ENCODE measurements at places on chromosomes 12 and 14.

- DNase-seq, result no peak
Measured at GRCh38 chr14:21749306-21749868, 75.8 kb upstream of the OR4E1 start.

GRCh38 chr12:3263282-3263681 lies 186.1 kb downstream of the TSPAN9 start:
- DNase-seq, result no peak

- no peak for DNase-seq
Measured at GRCh38 chr14:71304690-71305089, 397.4 kb downstream of the PCNX1 start.

DNA sequence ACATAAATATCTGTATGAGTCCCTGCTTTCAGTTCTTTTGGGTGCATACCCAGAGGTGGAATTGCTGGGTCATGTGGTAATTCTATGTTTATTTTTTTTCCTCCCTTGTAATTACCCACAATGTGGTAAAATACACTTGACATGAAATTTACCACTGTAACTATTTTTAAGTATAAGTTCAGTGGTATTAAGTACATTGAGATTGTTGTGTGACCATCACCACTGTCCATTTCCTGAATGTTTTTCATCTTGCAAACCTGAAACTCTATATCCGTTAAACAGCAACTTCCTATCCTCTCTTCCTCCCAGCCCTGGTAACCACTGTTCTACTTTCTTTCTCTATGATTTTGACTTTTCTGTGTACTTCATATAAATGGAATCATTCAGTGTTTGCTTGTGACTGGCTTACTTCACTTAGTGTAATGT lies 51.4 kb downstream of the BORCS5 start:
- DNase-seq, result no peak

GRCh38 chr12:132006056-132006680 lies 56.4 kb downstream of the EP400 start:
- DNase-seq, result no peak

- peak; percentile 97 for DNase-seq
Measured at GRCh38 chr12:93135286-93136239, 206.5 kb upstream of the EEA1 start.

GRCh38 chr12:66648033-66648735 lies 30.7 kb downstream of the GRIP1 start:
- DNase-seq, result no peak

GRCh38 chr14:75844486-75844885 lies 137.3 kb downstream of the TGFB3 start:
- DNase-seq, result no peak

- no peak for DNase-seq
Measured at GRCh38 chr14:54570631-54571415, 3.9 kb downstream of the SAMD4A start.

DNA sequence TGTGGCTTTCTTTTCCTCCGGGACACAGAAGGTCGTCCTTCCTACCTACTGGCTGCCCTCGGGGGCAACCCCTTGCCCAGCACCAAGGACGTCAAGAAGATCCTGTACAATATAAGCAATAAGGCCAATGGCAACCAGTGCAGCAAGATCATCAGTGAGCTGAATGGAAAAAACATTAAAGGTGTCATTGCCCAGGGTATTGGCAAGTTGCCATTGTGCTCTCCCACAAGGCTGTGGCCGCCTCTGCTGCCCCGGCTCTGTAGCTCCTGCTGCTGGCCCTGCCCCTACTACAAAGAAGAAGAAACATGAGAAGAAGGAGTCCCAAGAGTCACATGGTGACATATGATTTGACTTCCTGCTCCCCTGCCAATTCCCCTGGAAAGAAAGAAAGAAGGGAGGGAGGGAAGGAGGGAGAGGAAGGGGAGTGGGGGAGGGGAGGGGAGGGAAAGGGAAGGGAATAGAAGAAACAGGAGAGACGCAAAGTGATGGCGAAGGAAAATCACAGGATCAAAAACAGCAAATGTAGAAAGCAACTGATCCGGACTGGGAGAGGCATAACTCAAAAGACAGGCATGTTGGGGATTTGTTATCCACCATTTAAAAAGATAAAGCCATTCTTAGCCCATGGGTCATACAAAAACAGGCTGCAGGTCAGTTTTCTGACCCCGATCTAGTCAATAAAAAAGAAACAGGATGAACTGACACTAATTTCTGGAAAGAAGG lies 61.3 kb upstream of the RESF1 start:
- peak; percentile 69 for DNase-seq

- DNase-seq, result no peak
Measured at GRCh38 chr14:49637534-49638078, 2.6 kb upstream of the DNAAF2 start.

GRCh38 chr14:35407306-35407630 lies 2.7 kb upstream of the NFKBIA start:
- DNase-seq, result no peak

- DNase-seq, result no peak
Measured at GRCh38 chr12:23423097-23423687, 526.3 kb downstream of the SOX5 start.

DNA sequence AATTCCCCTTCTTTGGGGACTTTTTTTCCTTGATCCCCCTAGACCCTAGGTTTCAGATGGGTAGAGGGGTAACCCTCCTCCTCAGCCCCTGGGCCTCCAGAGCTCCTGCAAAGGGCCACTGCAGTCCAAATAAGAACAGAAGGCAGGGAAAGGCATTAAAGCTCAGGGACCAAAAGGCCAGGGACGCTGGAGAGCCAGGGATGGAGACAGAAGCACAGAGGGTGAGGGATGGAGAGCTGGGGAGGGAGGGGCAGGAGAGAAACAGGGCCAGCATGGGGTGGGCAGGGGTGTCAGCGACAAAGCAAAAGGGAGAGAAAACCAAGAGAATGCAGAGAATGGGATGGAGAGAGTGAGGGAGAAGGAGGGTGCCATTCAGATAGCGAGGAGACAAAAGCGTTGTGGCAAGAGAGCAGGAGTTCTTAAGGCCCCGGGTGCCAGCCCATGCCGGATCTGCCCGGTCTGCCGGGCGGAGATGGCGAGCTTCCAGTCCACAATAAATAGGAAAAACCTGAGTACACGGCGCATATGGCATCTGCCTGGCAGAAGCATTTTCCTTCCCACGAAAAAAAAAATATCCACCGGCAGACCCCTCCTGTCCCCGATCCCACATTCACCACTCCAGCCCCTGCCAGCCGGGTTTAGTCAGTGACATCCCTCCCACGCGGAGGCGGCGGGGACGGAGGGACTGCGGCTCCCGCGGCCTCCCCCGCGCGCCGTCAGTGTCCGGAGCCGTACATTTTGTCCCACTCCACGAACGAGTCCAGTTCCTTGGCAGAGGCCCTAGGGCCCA lies 28.6 kb downstream of the FIGNL2 start:
- peak; percentile 56 for DNase-seq

DNA sequence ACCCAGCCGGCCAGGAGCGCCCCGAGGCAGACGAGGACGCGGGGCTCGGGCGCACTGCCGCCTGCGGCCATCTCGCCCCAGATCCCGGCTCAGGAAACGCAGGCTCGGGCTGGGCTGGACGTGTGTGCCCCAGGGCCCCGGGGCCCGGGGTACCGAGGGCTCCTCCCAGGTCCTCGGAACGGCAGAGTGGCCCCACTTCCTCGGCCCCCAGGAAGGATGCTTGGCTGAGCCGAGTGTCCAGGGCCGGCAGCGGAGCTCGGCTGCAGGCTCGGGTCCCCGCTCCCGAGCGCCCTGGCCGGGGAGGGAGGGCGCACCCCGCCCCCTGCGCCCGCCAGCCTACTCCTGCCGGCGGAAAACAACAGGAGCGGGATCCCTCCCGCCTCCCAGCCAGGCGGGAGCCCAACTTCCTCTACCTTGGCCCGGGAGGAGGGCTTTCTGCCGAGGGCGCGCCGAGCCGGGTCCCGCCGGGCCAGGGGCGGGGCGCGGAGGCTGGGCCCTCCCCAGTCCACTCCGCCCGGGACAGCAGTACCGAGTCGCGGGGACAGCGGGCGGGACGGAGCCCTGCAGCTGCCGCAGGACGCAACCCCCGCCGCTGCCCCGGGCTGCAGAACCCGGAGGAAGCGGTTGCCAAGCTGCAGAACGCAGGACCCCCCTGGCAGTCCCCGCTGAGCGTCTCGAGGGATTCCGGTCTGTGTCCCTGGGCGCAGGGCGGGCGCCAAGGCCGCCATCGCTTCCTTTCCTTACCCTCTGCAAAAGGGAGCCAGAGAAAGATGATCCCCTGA lies at the start of gene VSIG10:
TSS of gene VSIG10 (minus strand) at position 411 of the 782 bp plus-strand sequence. CDS start at position 71, 340 bp downstream.
- DNase-seq, result peak; percentile 41

- no peak for DNase-seq
Measured at GRCh38 chr14:105508601-105509000, 17.6 kb downstream of the TEDC1 start.

- DNase-seq, result no peak
Measured at GRCh38 chr12:108356835-108357806, 18.0 kb upstream of the CMKLR1 start.

- DNase-seq, result no peak
Measured at GRCh38 chr12:104275689-104276088, 27.9 kb upstream of the EID3 start.

- DNase-seq, result no peak
Measured at GRCh38 chr12:99079811-99080210, 434.7 kb downstream of the APAF1 start.

- DNase-seq, result no peak
Measured at GRCh38 chr12:123952037-123952436, 20.6 kb downstream of the CCDC92 start.

GRCh38 chr12:48017921-48018617 lies 13.8 kb upstream of the COL2A1 start:
- DNase-seq, result no peak

DNA sequence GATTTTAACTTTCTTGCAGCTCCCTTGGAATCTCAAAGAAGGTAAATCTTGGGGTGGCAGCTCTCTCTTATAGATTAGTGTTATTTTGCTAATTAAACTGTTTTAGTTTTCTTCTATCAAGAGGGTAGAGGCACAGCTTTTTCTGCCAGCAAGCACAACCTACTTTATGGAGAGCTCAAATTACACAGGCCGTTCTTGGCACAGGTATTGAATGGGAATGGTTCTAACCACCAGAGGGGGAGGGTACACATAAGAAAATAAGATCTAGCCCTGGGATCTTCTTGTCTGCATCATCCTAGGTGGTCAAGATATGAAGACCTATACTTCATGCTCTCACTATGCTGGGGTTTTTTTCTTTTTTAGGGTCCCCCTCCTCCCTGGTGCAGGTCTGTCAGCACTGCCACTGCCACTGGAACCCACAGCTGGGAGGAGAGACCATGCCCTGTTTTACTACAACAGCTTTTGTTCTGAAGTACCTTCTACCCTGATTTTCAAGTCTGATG lies 48.6 kb upstream of the STAC3 start:
- DNase-seq, result peak; percentile 69

- DNase-seq, result no peak
Measured at GRCh38 chr14:83425138-83425537, 1891.5 kb upstream of the SEL1L start.

GRCh38 chr12:48999371-49000131 lies at the start of gene DDN:
Gene DDN, minus strand, starts transcription at chr12:48999375. Its CDS starts 88 bp downstream, at chr12:48999287.
- no peak for DNase-seq

DNA sequence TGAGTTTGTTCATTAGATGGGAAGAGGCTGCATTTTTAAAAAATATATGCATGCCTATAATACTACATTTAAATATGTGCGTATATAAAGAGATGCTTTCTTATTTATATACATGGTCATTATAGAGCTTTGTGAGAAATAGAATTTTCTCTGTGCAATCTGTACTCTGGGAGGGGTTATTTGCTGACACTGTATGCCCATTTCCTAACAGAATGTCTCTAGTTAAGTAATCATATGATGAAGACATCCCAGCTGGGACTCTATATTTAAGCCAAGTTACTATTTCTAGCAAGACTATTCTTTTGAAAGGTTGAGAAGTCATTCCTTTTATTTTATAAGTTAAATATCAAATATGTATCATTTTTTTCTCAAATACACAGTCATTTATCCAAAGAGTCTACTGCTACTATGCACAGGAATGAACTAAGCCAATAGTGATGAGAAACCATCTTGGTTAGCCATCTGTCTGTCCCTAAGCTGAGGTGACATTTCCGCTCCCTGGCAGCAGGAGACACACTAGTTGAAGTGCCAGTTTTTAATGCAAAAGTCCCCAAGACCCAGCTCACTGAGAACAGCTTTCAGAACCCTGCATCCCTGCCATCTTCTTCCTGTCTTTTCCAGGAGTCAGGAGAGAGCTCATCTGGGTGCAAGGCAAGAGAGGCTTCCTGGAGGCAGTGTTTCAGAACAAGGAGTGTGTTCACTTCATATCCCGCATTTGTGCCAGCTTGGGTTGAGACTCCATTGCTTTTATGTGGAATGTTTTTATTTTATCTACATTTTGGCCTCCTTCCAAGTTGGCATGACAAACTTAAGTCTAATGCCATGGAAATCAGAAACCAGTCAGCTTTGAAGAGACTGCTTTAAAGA lies 69.5 kb downstream of the TMEM132C start:
- peak; percentile 1 for DNase-seq

- DNase-seq, result no peak
Measured at GRCh38 chr12:105986779-105987684, 151.7 kb downstream of the NUAK1 start.

DNA sequence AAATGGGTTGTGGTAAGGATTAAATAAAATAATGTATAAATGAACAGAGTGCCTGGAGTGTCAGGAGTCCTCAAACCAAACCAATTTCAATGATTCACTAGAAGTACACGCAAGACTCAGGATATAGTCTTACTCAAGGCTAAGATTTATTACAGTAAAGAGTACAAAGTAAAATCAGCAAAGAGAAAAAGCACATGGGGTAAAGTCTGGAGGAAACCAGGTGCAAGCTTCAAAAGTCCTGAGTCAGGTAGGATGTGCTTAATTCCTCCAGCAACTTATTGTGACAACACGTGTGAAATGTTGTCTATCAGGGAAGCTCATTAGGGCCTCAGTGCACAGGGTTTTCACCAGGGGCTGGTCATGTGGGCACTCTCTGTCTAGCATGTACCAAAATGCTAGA lies 105.8 kb upstream of the NAP1L1 start:
- no peak for DNase-seq

- no peak for DNase-seq
Measured at GRCh38 chr12:89895591-89895990, 187.0 kb upstream of the ATP2B1 start.
